ENCODE measurements at places on chromosomes 6 and 20. TPM values are rescaled to one million over a fixed set of nuclear protein-coding genes. Genes with fewer than 3 reads are reported as not detected.

Gene RNF182
- total RNA-seq = not detected

Gene TSBP1
- total RNA-seq = not detected

Gene CEP57L1
- total RNA-seq = 19.4 TPM

Gene IP6K3
- total RNA-seq = 5.5 TPM

Gene OPRL1
- 0.78 TPM for total RNA-seq

Gene NXT1
- 28.0 TPM for total RNA-seq

Gene C6orf132
- total RNA-seq = 0.93 TPM

Measured in gastroesophageal sphincter (tissue), 4 donors.